ENCODE measurements at places on chromosomes 6 and 20. TPM values are rescaled to one million over a fixed set of nuclear protein-coding genes. Genes with fewer than 3 reads are reported as not detected.

The NELFCD gene
- 47.3 TPM for total RNA-seq

The NKX2-2 gene
- under 0.01 TPM for total RNA-seq

The NFKBIE gene
- total RNA-seq = 3.3 TPM

The TSPO2 gene
- total RNA-seq = not detected

The PPT2 gene
- 39.7 TPM for total RNA-seq

The LY6G6F gene
- total RNA-seq = not detected

The COL9A3 gene
- 1.1 TPM for total RNA-seq

The NOX3 gene
- total RNA-seq = not detected

The LAMA2 gene
- 204 TPM for total RNA-seq

The SSTR4 gene
- total RNA-seq = not detected

The NKAIN2 gene
- not detected for total RNA-seq

The CPNE5 gene
- total RNA-seq = 0.47 TPM

The PRR18 gene
- not detected for total RNA-seq

The MATN4 gene
- not detected for total RNA-seq

The ADAT2 gene
- 2.1 TPM for total RNA-seq

The KCNQ2 gene
- total RNA-seq = not detected

The TUBB1 gene
- not detected for total RNA-seq

The SIRPB1 gene
- total RNA-seq = 0.17 TPM

The OOEP gene
- not detected for total RNA-seq

The DEF6 gene
- total RNA-seq = 4.4 TPM

The MCHR2 gene
- not detected for total RNA-seq

The DIDO1 gene
- 27.3 TPM for total RNA-seq

The MAPK13 gene
- total RNA-seq = 10.2 TPM

The ADAM33 gene
- 68.8 TPM for total RNA-seq

The PRDM13 gene
- not detected for total RNA-seq

The CYP39A1 gene
- total RNA-seq = 2.2 TPM

The SLC22A2 gene
- not detected for total RNA-seq

All from bronchial smooth muscle cell (primary cell).